Smooth muscle cell of trachea (primary cell): ENCODE measurements at places on chromosomes 2 and 18. TPM values are rescaled to one million over a fixed set of nuclear protein-coding genes. Genes with fewer than 3 reads are reported as not detected.

The G6PC2 gene
- not detected in 2 replicates for total RNA-seq

The IAH1 gene
- 68.1 and 84.9 TPM in 2 replicates for total RNA-seq

The LCT gene
- total RNA-seq, result under 0.01 TPM in 2 replicates

The GALR1 gene
- under 0.01 TPM in 1 of 2 replicates, not detected in the other for total RNA-seq

The KRTCAP3 gene
- not detected in 2 replicates for total RNA-seq

The FAM228A gene
- total RNA-seq, result 1.3 and 6.0 TPM in 2 replicates

The NGEF gene
- total RNA-seq, result 0.44 and 4.3 TPM in 2 replicates

The CDH2 gene
- 6.3 and 6.8 TPM in 2 replicates for total RNA-seq

The IER3IP1 gene
- 16.4 and 22.5 TPM in 2 replicates for total RNA-seq

The SOS1 gene
- total RNA-seq, result 23.5 and 30.0 TPM in 2 replicates

The TWIST2 gene
- total RNA-seq, result 158 and 297 TPM in 2 replicates
